ENCODE measurements at places on chromosomes 16 and 17. TPM values are rescaled to one million over a fixed set of nuclear protein-coding genes. Genes with fewer than 3 reads are reported as not detected.

- no peak for DNase-seq
Observed at GRCh38 chr16:11792410-11793241, 4.4 kb downstream of the ZC3H7A start.

GRCh38 chr17:66548158-66548557 lies 245.7 kb downstream of the PRKCA start:
- no peak for DNase-seq

GRCh38 chr17:16214190-16215001 lies 938 bp downstream of the NCOR1 start:
- no peak for DNase-seq

DNA sequence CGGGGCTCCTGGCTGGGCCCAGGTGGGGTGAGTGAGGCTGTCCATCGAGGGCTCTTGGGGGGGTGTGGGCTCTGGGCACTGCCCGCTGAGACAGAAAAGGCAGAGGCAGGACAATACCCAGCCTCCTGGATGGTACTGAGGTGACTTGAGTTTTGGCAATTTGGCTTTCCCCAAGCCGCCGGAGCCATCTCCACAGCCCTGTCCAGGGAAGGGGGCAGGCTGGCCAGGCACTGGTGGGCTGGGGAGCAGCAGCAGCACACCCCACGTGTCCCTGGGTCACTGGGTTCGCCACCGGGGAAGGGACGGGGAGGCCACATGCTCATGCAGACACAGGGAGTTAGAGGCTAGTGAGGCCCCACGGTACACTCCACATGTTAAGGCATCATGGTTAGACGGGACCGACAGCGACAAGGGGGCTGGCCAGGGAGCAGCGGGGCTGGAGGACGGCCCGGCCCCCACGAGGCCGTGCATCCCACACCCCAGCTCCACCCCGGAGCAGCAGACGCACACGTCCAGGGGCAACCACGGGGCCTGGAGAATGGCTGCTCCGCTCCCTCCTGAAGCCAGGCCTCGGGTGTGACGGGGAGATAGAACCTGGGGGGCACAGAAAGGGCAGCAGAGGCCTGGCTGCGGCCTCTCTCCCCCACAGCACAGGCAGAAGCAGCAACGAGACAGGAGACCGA lies 3.0 kb downstream of the ARHGDIA start:
- no peak for DNase-seq

The USP43 gene
- not detected for total RNA-seq

The SOX9 gene
- 0.28 TPM for total RNA-seq

DNA sequence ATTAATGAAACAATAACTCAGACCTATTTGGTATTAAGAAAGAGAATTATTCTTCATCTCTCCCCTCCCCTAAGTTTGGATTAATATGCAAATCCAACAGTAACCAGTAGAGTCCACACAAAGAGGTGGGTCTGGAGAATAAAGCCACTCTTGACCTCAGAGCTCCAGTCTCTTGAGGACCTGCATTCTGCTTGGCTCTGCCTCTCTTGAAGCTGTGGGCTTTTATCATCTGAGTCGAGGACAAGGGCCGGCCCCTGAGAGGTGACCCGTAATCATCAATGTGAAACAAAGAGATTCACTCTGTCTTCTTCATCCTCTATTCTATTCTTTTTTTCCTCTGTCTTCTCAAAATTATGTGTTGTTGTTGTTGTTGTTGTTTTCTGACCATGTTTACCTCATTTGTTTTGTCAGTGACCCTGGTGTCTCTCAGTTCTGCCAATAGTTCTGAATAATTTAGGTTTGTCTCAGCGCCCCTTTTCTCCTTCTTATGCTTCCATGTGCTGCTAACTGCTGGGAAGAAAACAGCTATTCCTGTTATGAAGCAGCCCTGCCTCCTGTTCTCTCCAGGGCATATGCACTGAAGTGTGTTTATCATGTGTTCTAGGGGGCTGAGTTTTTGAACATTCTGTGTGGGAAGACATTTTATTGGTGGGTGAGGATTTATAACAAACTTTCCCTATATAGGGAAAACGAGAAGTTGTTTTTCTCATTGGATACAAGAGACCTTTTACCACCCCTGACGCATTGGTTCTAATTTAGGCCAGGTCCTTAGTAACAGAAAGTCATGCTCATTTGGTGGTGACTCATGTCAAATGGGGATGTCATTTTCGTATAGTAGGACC lies 135.8 kb downstream of the TRIM37 start:
- DNase-seq, result no peak

The KRT28 gene
- total RNA-seq, result not detected

The CX3CL1 gene
- 4.8 TPM for total RNA-seq

The KRTAP2-1 gene
- total RNA-seq, result not detected

- DNase-seq, result no peak
Observed at GRCh38 chr17:21061971-21062526, 19.2 kb upstream of the USP22 start.

The GPR179 gene
- under 0.01 TPM for total RNA-seq

- DNase-seq, result peak; percentile 84
Observed at GRCh38 chr16:20901436-20902112, 1.0 kb downstream of the LYRM1 start.

DNA sequence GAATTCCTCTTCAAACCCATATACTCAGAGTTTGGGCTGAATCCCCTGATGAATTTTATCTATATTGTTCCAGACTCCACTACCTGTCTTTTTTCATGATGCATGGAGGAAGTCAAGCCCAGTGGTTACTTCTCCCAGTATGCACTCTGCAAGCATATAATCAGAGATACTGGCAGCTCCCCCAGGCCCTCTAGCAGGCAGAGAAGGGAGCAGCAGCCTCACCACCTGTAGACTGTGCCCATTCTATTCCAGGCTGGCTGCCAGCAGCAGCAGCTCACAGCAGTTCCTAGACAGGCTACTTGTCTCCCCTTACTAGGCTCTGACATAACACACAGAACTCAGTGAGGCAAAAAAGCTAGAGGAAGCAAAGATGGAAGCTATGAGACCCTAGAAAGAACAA lies 3.4 kb downstream of the MKS1 start:
- no peak for DNase-seq

DNA sequence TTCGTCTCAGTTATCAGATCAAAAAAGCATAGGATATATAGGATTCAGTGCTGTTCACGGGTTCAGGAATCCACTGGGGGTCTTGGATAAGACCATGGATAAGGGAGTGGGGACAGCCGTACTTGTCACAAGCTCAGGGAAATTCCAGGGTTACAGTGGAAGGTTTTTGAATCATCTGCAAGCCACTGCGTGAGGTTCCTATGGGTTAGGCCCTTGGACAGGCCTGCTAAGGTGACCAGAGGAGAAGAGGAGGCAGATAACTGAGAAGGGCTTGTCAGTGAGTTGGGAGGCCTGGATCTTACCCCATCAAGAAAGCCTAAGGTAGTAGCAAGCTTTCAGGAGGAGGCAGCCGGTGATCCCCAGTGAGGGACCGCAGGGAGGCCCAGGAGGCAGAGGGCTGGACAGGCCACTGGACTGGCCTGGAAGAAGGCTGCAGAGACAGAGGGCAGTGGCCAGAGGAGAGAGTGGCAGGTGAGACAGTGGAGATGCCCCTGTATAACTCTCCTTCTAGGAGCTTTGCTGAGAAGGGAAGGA lies 27.3 kb downstream of the NGFR start:
- no peak for DNase-seq

DNA sequence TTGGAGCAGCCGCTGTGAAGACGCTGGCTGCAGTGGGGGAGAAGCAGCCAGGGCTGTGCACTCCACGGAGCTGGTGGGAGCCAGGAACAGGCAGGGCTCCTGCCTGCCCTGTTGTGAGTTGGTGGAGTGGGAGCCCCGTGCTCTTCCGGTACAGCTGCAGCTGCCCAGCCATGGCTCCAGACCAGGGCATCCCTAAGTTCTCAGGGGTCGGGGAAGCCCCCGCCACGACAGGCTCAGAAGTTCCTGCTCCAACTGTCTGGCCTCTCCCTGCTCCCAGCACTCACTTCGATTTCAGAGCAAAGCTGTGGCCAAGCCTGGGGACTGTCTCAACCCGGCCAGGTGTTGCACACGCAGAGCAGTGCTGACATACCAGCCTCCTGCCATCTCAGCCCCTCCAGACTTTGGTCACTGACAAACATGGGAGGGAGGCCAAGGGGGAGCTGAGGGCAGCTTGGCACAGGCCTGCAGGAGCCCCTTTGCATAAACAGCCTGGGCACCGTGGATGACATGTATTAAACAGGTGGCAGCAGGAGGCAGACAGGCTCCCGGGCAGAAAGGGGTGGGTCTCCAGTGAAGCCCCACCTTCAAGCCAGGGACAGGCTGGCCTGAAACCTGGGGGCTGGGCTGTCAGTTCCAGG lies 13.9 kb upstream of the KDM8 start:
- DNase-seq, result no peak

The HAS3 gene
- total RNA-seq, result 0.36 TPM

DNA sequence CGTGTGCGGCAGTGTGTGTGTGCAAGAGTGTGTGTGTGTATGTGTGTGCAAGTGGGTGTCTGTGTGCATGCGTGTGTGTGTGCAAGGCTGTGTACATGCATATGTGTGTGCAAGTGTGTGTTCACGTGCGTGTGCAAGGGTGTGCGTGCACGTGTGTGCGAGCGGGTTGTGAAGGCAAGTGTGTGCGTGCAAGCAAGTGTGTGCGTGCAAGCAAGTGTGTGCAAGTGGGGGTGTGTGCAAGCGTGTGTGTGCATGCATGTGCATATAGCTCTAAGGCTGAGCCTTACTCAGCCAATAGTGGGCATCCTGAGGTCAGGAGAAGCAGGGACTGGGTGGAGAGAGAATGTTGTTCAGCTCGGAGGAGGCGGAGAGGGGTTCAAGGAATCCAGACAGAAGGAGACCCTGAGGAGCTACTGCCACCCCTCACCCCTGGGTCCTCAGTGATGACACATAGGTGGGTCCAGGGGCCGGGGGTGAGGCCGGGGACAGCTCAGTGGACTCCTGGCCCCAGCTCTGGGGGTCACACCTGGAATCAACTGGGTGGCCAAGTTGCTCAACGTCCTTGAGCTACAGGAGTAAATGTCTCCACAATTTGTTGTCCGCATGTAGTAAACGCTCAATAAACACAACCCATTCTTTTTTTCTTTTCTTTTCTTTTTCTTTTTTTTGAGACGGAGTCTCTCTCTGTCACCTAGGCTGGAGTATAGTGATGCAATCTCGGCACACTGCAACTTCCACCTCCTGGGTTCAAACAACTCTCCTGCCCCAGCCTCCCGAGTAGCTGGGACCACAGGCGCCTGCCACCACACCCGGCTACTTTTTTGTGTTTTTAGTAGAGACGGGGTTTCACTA lies 1.8 kb downstream of the PRR29 start:
- peak; percentile 58 for DNase-seq

GRCh38 chr16:51017969-51018368 lies 133.1 kb downstream of the SALL1 start:
- DNase-seq, result no peak

GRCh38 chr17:82236142-82236971 lies 7.5 kb downstream of the SLC16A3 start:
- peak; percentile 89 for DNase-seq

GRCh38 chr17:68103148-68103547 lies 67.6 kb downstream of the KPNA2 start:
- no peak for DNase-seq

- DNase-seq, result no peak
Observed at GRCh38 chr16:31475946-31476302, 4.0 kb downstream of the TGFB1I1 start.

DNA sequence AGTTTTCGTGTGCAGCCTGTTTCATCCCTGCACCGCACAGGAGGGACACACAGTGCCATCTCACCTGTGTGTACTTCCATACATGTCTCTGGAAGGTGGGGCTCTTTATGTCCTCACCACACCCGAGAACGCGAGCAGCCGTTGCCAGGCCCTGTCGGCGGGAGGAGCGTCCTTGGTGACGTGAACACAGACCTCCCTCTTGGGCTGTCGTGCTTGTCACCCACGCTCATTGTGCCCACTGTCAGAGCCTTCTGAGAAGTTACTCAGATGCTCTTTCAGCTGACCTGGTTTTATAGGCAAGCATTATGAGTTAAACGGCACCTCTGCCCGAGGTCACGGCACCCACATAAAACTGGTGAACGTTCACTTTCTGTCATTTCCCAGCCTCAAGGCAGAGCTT lies 40.2 kb downstream of the ZNF750 start:
- no peak for DNase-seq

- no peak for DNase-seq
Observed at GRCh38 chr17:46178550-46179214, 14.5 kb downstream of the KANSL1 start.

The TMIGD1 gene
- 0.71 TPM for total RNA-seq

- no peak for DNase-seq
Observed at GRCh38 chr17:44352828-44353671, 7.9 kb downstream of the GRN start.

DNA sequence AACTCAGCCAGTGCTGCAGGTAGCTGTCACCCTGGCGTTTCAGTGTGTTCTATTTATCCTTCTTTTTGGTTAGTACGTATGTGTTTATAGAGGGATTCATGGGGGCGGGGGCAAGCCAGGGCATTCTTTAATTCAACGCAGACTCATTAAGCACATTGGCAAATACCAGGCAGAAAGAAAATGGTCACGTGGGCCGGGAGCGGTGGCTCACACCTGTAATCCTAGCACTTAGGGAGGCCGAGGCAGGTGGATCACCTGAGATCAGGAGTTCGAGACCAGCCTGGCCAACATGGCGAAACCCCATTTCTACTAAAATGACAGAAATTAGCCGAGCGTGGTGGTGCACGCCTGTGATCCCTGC lies 69.1 kb downstream of the HAPSTR1 start:
- DNase-seq, result no peak

DNA sequence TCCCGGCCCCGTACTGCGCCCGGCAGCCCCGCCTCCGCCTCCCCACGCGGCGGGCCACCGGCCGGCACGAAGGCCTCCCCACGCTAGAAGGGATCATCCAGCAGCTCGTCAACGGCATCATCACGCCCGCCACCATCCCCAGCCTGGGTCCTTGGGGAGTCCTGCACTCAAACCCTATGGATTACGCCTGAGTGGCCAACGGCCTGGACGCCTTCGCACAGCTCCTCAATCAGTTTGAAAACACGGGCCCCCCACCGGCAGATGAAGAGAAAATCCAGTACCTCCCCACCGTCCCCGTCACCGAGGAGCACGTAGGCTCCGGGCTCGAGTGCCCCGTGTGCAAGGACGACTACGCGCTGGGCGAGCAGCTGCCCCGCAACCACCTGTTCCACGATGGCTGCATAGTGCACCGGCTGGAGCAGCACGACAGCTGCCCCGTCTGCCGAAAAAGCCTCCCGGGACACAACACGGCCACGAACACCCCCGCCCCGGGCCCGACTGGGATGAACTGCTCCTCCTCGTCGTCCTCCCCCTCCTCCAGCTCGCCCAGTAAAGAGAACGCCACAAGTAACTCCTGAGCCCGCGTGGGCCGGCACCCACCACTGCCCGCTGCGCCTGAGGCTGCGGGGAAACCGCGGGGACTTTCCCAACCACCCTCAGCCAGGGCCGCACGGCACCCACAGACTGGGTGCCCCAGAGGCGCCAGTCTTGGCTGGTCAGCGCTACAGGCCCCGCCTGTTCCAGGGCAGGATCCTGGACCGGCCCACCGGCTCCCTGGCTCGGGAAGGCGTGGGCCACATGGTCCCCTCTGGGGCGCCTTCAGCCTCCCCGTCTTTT lies 39.0 kb upstream of the AKAP1 start:
- DNase-seq, result peak; percentile 67

The CEP95 gene
- total RNA-seq, result 34.9 TPM

The TSPAN10 gene
- 0.66 TPM for total RNA-seq

- DNase-seq, result no peak
Observed at GRCh38 chr17:64627797-64628196, 34.3 kb downstream of the SMURF2 start.

The KLHL10 gene
- 3.9 TPM for total RNA-seq

- DNase-seq, result peak; percentile 20
Observed at GRCh38 chr17:74691151-74691550, 21.6 kb downstream of the CD300LF start.

- DNase-seq, result no peak
Observed at GRCh38 chr16:66204756-66205155, 161.7 kb upstream of the CDH5 start.

The EZH1 gene
- total RNA-seq, result 42.5 TPM

GRCh38 chr17:71467719-71468118 lies 653.1 kb upstream of the SOX9 start:
- no peak for DNase-seq

Measured in sigmoid colon (tissue), 7 donors.